ENCODE measurements at places on chromosomes 4 and X. TPM values are rescaled to one million over a fixed set of nuclear protein-coding genes. Genes with fewer than 3 reads are reported as not detected.

GRCh38 chr4:56973336-56973735, 4.1 kb downstream of the NOA1 start:
- no peak for ATAC-seq

GRCh38 chr4:26787461-26788340, 72.9 kb upstream of the STIM2 start:
- peak; percentile 91 for ATAC-seq

The WNK3 gene
- total RNA-seq, result 1.3 TPM

- ATAC-seq, result no peak
Observed at GRCh38 chr4:31045151-31045550, 325.0 kb downstream of the PCDH7 start.

- ATAC-seq, result no peak
Observed at GRCh38 chr4:137768196-137768595, 235.9 kb upstream of the PCDH18 start.

The PPP2R2C gene
- total RNA-seq, result not detected

The BEND2 gene
- total RNA-seq, result not detected

DNA sequence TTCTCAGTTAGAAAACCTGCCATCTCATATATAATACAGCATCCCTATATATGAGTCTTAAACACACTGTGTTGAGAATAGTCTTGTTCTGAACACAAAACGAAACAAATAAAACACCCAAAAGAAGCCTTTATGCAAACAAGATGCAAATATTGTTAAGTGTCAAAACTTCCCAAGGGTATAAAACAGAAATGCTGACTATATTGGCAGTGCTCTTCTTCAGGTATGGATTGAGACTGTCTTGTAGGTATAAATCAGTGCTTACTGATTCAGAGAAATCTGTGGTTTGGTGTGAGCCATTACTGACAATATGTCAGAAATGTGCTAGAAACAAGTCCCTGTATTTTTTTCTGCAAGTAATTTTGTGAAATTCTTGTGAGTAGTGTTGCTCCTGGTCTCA, 82.8 kb upstream of the CTSO start:
- no peak for ATAC-seq

The INPP4B gene
- total RNA-seq, result 53.9 TPM

DNA sequence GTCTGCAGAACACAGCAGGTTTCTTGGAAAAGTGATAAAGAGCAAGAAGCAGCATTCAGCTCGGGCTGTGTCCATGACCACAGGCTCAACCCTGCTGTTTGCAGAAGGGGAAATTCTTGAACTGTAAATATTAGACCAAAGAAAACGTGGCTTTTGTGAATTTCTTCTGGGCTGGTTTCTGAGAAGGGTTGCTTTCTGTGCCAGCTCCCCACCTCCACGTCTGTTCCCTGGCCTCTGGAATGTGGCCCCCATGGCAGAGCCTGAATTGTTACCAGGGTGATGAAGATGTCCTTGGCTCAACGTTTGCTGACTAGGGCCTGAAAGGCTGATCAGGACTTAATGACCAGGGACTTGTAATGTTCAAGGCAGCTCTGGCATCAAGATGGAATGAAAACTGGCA, 116.0 kb downstream of the CPEB2 start:
- ATAC-seq, result no peak

The TRPC3 gene
- 0.95 TPM for total RNA-seq
